ENCODE measurements at places on chromosomes 3 and 15.

GRCh38 chr3:174147798-174148197 lies 711.3 kb upstream of the NAALADL2 start:
- DNase-seq: no peak

GRCh38 chr15:33473005-33473404 lies 162.2 kb downstream of the RYR3 start:
- DNase-seq: no peak

GRCh38 chr3:101362406-101362805 lies 42.0 kb upstream of the IMPG2 start:
- no peak for DNase-seq

GRCh38 chr3:71723452-71724170 lies 1.6 kb downstream of the EIF4E3 start:
- DNase-seq: no peak

- DNase-seq: no peak
These were observed 31.3 kb downstream of the IL1RAP start for GRCh38 chr3:190545191-190545590.

DNA sequence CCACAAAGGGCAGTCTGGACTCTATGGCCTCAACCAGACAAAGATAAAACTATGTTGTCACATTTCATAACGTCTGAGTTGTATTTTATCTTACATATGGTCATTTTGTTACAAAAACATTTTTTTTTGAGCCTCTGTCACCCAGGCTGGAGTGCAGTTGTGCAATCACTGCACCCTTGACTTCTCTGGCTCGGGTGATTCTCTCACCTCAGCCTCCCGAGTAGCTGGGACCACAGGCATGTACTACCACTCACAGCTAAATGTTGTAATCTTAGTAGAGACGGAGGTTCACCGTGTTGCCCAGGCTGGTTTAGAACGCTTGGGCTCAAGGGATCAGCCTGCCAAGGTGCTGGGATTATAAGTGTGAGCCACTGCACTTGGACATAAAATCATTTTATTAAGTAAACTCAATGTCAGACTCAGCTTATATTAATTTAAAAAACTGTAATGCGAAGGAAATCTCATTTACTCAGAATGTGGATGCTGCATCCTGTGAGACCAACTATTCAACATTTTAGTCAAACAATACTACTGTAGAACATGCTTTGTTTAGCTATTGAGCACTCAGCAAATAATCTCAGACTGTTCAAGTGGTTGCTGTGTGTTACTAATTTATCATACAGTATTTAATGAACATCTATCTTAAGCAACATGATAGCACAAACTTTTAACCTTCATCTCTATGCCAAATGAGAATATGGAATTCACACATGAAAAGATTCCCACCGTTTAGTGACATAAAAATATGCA lies 209.2 kb downstream of the TBL1XR1 start:
- DNase-seq: no peak

GRCh38 chr3:194508491-194509453 lies 22.0 kb upstream of the ATP13A3 start:
- DNase-seq: no peak

DNA sequence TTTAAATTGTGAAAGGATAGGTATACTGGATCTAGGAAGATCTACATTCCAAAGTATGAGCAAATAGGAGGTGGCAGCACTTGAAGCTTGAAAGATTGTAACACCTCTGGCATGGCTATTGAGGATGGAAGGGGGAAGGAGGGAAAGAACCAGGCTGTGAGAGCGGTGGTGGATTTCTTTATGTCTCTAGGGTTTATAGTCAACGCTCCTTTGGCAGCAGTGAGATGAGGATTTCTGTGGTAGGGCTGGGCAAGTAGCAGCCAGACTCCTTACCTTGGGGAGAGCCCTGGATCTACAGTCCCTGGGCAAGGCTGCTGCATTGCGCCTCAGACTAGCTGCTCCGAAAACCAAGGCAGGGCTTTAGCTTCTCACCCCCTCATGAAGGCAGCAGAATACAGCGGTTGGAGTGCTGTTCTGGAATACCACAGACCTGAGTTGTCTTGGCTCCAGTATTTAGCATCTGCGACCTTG lies 53.2 kb downstream of the MEF2A start:
- DNase-seq: no peak

DNA sequence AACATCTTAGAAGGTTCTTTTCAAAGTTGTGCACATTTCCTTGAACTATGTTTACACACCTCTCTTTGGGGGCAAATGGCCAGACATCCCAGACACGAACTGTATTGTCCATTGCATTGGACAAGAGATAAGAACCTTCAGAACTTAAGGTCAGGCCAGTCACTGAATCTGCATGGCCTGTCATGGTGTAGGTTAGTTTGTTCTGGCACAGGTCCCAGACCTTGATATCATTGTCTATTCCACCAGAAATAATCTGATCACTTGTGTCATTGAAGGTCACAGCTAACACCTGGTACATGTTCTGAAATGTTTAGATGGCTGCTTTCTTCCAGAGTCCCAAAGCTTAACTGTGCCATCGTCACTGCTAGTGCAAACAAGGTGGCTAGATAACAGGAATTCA lies 55.7 kb downstream of the KCNAB1 start:
- no peak for DNase-seq

- no peak for DNase-seq
These were observed 53.6 kb upstream of the MYO5C start for GRCh38 chr15:52349052-52349700.

- DNase-seq: no peak
These were observed 62.5 kb upstream of the GBE1 start for GRCh38 chr3:81823882-81824395.

- no peak for DNase-seq
These were observed 1076.8 kb downstream of the TBL1XR1 start for GRCh38 chr3:176120507-176120906.

DNA sequence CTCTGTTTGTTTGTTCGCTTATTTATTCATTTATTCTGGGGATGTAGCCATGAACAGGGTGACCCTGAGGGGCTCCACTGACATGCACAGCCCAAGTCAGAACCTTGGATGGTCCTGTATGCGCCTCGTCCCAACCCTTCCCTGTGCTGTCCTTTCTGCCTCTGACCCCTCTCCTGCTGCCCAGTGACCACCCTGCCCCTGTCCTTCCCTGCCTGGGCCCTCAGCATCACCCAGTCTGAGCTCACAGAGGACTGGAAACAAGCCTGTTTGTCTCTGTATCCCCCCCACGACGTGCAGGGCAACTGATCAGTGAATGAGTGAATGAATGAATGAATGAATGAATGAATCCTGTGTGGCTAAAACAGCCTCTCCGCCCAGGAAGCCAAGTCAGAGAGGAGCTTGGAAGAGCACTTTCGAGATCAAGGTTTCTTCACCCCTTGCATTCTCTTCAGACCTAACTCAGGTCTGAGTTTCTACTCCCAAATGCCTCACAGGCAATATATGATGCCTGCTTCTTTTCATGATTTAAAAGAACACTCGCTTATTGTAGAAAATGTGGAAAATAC lies 157.7 kb downstream of the SMAD6 start:
- no peak for DNase-seq

GRCh38 chr15:47652328-47652727 lies 65.0 kb upstream of the SEMA6D start:
- DNase-seq: no peak

DNA sequence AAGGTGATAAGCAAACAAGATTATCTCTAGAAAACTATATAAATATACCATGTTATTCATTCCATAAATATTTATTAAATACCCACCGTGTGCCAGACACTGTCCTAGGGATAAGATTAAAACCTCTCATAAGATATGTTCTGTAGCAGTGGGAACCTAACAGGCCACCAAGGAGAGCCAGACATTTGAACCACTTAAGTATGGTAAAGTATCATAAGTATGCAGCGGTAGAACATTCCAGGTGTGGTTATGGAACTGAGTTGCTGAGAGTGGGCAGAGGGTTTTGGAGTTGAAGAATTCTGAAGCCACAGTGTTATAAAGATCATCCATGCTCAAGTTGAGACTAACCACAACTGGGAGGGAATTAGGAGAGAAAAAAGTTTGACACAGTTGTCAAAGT lies 14.7 kb downstream of the FILIP1L start:
- no peak for DNase-seq

DNA sequence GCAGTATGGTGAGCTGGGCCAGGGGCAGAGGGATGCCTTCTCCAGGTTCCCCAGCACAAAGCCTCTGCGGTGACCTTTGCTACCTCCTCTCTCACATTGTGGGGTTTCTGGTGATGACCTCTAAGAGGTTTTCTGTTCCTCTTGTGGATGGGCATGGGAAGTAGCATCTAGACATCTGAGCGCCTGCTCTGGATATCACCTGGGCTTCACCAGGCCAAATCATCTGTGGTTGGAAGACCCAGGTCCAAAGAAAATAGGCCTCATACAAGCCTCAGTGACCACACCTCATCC lies 7.0 kb downstream of the APEH start:
- DNase-seq: no peak

GRCh38 chr3:14810801-14811661 lies 7.7 kb upstream of the FGD5 start:
- DNase-seq: no peak

DNA sequence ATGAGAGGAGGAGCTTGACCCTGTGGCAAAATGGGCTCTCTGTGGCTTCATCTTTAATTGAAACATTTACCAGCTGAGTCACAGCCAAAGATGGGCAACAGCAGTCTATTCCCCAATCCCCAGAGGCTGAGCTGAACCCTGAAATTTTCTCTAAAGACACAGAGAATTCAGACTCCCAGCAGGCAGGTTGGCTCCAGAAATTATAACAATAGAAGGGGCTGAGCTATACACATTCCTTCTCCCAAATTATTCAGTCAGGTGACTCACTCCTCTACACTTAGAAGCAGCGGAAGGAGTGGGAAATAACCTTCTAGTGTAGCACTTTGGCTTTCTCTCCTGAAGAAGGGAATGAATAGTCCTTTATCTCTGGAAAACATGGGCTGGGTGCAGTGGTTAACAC lies 264.3 kb upstream of the ARHGEF26 start:
- DNase-seq: no peak

DNA sequence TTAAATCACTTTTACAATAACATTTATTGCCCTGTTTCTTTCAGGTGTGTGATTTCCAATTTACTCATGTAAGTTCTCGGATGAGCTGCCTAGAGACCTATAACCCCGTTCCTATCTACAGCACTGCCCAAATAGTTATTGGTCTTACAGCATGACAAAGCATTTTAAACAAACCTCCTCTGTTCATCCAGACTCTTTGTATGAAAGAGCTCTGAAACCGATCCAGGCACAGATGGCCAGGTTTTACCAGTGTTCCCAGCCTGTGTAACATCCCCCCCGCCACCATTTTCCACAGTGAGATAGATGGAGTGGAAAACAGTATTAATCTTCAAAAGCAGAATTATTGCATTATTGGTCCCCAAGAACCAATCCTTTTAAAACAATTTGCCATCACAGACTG lies 59.0 kb upstream of the SPTSSB start:
- no peak for DNase-seq

DNA sequence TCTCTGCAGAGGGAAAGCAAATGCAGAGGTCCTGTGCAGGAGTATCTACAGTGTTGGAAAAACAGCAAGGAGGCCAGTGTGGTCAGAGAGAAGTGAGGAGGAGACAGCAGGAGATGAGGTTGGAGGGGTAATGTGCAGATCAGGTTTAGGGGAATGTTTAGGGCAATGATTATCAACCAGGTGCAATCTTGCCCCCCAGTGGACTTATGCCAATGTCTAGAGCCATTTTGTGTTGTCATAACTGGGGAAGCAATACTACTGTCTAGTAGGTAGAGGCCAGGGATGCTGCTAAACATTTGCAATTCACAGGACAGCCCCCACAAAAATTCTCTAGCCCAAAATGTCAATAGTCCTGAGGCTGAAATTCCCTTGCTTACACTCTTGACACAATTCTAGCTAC lies 13.1 kb downstream of the CCDC191 start:
- no peak for DNase-seq

- no peak for DNase-seq
These were observed 1050.6 kb upstream of the ALCAM start for GRCh38 chr3:104316118-104316517.

GRCh38 chr3:65006300-65006739 lies 318.5 kb upstream of the ADAMTS9 start:
- no peak for DNase-seq

DNA sequence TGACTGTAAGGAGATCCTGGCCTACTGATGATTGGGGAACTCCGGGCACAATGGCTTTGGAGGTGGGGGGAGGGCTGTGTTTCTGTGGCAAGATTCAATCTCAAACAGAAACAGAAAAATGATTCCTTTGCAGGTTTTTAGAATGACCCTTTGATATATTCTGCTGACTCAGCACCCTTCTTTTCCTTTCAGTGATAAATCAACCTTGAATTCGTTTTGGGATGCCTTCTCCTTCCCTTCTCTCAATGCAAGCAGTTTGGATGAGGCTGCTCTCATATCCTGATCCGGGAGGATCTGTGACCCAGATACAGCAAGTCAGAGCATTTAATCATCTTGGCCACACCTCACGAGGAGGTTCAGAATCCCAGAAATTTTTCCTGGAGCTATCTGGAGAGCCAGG lies 156.1 kb upstream of the PRICKLE2 start:
- no peak for DNase-seq

- DNase-seq: no peak
These were observed 891 bp downstream of the EXOG start for GRCh38 chr3:38497031-38497430.

GRCh38 chr3:110974902-110975301 lies 96.7 kb upstream of the NECTIN3 start:
- no peak for DNase-seq

DNA sequence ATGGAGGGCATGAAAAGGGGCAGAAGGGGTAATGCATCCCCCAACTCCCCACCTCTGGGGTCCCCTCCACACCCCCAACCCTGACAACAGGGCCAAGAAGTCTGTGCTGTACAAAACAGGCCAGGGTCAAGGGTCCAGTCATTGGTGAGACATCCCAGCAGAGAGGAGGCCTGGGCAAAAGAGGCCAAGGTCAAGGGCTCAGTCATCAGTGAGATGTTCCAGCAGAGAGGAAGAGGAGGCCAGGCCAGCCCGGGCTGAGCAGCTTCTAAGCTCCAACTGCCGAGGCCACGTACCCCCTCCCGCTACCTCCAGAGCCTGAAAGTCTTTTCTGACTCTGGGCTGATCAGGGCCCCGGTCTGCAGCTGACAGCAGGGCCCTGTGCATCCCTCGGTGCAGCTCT lies 52.4 kb downstream of the LHFPL4 start:
- no peak for DNase-seq

DNA sequence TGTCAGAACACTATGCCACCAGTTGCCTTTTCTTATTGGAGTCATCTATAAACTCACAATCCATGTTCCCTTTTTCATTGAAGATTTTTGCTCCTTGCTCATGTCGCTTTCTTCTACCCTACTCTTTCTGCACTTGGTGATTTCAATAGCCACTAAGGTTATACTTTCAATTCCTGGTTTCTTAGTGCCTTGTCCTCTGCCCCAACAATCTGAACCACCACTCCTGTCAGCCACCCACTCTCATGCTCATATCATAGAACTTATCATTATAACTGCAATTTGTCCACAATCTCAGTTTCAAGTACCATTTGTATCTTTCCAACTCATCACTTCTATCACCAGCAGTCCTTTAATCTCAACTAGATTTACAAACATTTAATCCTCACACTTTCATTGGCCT lies 10.0 kb upstream of the GRAMD1C start:
- no peak for DNase-seq

DNA sequence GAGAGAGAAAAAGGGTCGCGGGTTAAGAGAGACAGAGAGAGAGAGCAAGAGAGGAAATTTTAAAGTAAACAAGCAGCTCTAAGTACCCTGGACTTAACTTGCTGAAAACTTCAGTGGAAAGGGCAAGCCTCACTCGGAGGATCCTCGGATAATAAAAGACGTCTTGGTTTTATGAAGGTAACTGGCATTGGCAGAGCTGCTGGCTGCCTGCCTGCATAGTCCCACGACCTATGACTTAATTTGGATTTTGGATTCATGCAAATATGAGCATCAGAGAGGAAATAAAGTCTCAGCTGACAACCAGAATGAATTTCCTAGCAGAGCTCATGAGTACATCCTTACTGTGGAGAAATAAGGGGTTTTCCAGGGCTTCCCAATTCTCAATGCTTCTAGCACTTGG lies 95.1 kb upstream of the PDZRN3 start:
- DNase-seq: no peak

Data from thoracic aorta (tissue), 2 donors.